ENCODE measurements at places on chromosomes 1 and 21. TPM values are rescaled to one million over a fixed set of nuclear protein-coding genes. Genes with fewer than 3 reads are reported as not detected.

The MPL gene
- not detected for total RNA-seq

GRCh38 chr1:4270651-4271337, 370.7 kb upstream of the C1orf174 start:
- DNase-seq = no peak

GRCh38 chr1:7379441-7379971, 391.6 kb upstream of the VAMP3 start:
- DNase-seq = no peak

GRCh38 chr1:3355894-3356826, 98.3 kb upstream of the ARHGEF16 start:
- no peak for DNase-seq

DNA sequence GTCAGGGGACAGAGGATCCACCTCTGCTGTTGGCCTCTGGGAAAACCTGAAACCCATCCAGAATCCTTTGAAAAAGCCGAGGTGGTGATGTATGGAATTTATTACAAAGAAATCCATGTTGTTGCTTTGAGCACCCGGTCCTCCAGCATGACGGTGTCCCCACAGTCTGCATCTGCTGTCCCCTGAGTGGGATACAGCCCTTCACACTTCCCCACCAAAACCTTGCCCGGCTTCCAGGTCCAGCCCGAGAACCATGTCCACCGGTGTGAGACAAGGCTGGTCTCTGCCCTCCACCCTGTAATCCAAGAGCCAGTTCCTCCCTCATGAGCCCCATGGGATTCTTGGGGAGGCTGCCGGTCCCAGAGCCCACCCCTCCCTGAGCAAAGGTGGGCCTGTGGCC, 70.5 kb downstream of the STUM start:
- no peak for DNase-seq

- DNase-seq = no peak
Measured at GRCh38 chr21:42148097-42148496, 70.8 kb upstream of the ABCG1 start.

DNA sequence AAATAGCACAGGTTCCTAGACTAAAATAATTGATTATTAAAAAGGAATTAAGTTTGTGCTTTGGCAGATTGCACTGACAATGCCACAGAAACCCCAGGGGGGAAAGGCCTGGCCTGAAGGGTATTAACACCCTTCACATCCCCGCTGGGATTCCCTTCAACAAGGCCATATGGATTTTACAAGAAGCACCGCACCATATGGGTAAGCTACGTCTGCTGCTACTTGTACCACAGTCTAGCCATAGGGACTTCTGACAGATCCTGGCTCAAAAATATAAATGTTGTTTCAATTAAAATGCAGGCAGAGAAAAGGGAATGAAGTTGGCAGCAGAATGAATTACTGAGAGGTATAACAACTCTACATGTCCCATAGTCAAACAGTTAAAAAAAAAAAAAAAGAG, 101.0 kb downstream of the DENND1B start:
- no peak for DNase-seq
